ENCODE measurements at places on chromosomes 7 and 10.
A peak's percentile ranks its signal among the peaks of the same experiment; 100 is the strongest.

DNA sequence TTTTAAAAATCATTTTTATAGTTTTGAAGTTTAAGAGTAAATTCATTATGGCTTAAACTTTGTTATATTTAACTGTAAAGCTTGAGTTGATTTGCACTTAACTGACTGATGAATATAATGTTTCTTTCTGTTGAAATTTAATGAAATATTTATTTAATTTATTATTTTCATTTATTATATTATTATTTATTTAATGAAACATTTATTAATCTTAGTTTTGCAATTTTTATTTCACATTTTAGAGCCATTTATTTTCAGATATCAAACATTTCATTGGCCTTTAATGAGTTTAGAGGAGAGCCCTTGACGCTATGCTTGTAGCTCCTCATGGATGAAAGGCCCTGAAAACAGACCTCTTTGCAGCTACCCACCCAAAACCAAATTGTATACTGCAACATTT is 570.0 kb downstream of the LRMDA start:
- no peak for DNase-seq

DNA sequence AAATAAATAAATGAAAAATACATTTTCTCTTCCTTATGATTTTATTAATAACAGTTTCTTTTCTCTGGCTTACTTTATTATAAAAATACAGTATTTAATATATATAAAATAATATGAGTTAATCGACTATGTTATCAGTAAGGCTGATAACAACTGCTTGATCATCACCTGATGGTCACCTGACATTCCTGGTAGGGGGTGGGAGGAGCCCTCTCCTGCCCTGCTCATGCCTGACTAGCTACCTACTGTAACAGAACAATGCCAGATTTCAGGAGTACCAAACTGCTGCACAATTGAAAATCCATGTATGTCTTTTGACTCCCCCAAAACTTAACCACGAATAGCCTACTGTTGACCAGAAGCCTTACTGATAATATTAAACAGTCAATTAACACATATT is 1.3 kb upstream of the APBB1IP start:
- DNase-seq = no peak

DNA sequence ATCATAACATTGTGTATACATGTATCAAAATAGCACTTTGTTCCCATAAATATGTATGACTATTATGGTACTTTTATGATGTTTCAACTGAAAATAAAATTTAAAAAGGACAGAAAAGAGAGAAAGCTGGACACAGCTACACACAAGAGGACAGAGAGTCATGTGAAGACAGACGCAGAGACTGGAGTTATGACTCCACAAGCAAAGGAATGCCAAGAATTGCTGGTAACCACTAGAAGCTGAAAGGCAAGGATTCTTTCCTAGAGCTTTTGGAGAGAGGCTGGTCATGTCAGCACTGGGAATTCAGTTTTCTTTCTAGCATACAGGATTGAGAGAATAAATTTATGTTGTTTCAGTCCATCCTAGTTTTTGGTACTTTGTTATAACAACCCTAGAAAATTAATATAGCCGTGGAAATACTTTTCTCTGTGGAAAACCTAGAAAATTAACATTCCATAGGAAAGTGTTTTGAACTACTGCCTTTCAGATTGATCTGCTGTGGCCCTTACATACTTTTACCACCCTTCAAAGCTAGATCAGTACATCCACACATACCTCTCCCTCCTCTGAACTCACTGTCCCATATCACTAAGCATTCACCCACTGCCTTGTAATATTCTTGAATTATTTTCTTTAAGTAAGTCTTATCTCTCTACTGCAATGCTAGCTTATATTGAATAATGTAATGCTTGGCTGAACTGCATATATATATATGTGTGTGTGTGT is 575.3 kb downstream of the IPMK start:
- no peak for DNase-seq

GRCh38 chr7:83058667-83059066 is 104.0 kb downstream of the PCLO start:
- no peak for DNase-seq

DNA sequence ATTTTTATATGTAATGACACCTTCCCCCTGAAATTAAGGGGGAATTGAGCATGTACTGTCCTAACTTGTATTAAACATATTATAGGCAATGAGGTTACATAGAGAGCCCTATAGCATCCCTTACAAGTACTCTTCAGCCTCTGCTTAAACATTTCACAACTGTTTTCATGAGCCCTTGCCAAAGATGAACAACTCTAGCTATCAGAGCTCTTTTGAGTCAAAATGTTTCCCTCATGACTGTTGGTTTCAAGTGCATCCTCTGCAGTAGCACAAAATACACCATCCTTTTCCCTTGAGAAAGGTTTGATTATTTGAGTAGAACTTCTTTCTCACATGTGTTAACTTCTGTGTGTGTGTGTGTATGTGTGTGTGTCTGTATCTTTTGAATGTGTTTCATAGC is 1157.6 kb upstream of the CELF2 start:
- no peak for DNase-seq

- no peak for DNase-seq
Observed at GRCh38 chr10:102310361-102311024, 65.2 kb downstream of the GBF1 start.

GRCh38 chr7:20786049-20786412 is 655 bp downstream of the SP8 start:
- no peak for DNase-seq

DNA sequence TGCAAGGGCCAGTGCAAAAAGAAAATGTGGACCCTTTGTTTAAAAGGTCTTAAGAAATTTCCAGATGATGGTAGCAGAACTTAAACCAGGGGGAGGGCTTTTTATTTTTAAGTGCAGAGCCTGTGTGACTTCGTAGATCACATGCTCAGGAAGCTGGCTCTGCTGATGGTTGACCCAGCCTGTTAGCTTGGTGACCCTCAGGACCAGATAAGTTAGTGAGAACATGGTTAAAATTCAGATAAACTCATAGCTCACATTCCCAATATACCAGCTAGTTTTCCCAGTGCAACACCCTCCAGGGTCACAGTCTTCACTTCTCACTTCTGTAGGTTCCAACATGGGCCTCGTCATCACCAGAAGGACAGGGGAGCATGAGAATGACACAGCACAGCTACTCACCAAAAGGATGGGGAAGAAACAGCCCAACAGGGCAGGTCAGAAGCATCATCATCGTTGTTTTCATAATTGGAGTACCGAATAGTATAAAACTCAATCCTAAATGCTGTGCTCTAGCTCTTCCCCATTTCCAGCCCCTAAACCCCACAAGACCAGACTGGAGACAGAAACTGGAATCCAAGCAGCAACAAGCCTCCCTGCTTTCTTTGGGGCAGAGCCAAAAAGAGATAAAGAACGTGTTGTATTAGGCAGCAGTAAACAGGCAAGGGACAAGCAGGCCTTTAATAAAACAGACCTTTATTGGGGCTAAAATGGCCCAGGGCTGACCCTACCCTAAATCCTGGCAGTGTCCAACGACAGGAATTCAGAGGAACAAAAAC is 102.2 kb upstream of the ANKRD1 start:
- no peak for DNase-seq

GRCh38 chr7:79308192-79308591 is 145.3 kb downstream of the MAGI2 start:
- DNase-seq = no peak

GRCh38 chr7:102216573-102217314 is 69.9 kb upstream of the SH2B2 start:
- no peak for DNase-seq

DNA sequence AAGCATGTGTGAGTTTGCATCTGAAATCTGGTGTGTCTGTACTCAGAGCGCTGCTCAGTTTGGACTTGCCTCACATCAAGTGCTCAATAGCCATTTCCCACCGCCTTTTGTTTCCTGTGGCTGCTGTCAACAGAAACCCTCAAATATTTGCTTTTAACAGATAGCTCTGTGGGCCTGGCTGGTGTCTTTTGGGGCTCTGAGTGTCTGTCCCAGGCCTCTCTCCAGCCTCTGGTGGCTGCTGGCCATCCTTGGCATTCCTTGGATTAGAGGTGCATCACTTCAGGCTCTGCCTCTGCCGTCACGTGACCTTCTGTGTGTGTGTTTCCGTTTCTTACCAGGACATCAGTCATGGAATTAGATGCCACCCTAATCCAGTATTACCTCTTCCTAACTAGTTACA is 9.3 kb downstream of the YKT6 start:
- no peak for DNase-seq

GRCh38 chr10:87664276-87664701 is 4.6 kb downstream of the PAPSS2 start:
- no peak for DNase-seq

DNA sequence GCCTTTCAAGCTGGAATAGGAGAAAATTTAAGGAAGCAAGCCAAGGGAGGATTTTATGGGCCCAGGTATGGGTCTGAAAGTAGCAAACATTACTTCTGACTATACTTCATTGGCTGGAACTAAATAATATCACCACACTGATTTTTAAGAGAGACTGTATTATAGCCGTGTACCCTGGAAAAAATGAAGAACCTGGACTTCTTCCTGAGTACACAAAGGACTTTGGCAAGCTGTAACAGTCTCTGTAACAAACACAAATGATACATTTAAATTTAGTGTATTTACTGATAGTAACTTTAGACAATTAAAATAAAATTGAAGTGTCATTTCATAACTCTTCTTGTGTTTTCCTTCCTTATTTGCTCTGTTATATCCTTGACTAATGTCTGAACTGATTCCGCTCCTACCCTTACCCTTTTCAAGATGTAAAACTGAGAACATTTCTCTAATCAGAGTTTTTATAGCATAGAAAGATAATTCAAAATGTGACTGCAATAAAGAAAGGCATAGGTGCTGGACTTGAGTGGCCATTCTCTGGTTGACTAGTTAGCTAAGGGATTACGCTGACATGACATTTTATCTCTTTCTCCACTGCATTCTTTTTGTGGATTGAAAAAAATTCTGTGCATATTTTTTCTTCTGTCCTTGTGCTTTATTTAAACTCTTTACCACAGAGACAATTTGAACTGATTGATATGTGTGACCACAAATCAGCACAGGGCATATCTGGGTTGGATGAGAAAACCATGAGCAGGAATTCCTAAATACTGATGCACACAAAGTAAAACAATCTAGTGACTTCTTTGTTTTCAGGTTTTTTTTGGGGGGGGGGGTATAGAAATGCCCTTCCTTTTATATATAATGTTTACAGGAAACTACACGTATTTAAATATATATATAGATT is 349.7 kb downstream of the MDFIC start:
- no peak for DNase-seq

GRCh38 chr7:45401155-45401554 is 173.0 kb upstream of the ADCY1 start:
- no peak for DNase-seq

- DNase-seq = no peak
Observed at GRCh38 chr7:91357379-91357778, 93.1 kb downstream of the FZD1 start.

DNA sequence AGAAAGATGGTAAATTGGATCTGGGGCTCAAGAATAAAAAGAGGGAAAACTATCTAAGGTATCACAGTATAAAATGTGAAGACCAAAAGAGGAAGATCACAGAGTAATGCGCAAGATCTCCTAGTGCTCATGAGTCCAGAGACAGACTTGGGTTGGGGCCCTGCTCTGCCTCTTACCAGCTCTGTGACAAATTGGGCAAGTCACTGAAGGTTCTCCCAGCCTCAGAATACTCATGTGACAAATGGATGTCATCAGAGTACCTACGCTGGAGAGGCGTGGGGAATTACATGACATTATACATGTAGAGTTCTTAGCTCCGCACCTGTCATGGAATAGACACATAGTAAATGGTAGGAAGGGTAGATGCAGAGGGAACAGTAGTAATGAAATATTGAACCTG is 124.4 kb downstream of the DOCK4 start:
- no peak for DNase-seq

GRCh38 chr10:69413221-69413865 is 3.4 kb downstream of the TACR2 start:
- peak; percentile 61 for DNase-seq

GRCh38 chr7:100444311-100445278 is 8.3 kb upstream of the PPP1R35 start:
- DNase-seq = no peak

- no peak for DNase-seq
Observed at GRCh38 chr7:144484445-144484844, 81.0 kb upstream of the NOBOX start.

- peak; percentile 34 for DNase-seq
Observed at GRCh38 chr7:37065779-37066271, 341.5 kb upstream of the AOAH start.

DNA sequence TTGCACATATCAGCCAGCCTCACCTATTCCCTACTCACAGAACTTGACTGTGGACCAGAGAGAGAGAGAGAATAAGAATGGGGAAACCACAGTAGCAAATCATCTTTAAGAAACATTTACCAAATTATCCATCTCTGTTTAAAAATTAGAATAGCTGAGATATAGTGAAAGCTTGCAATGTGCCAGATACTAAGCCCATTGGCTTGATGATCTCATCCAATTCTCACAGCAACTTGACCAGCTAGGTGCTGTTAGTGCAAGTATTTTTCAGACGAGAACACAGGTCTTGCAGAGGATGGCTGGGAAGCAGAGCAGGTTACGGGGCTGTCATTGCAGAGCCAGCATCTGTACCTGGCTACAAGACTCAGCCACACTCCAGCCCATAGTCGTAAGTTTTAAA is 50.9 kb downstream of the KLF6 start:
- DNase-seq = no peak

GRCh38 chr10:73799899-73800559 is 11.4 kb downstream of the NDST2 start:
- no peak for DNase-seq

DNA sequence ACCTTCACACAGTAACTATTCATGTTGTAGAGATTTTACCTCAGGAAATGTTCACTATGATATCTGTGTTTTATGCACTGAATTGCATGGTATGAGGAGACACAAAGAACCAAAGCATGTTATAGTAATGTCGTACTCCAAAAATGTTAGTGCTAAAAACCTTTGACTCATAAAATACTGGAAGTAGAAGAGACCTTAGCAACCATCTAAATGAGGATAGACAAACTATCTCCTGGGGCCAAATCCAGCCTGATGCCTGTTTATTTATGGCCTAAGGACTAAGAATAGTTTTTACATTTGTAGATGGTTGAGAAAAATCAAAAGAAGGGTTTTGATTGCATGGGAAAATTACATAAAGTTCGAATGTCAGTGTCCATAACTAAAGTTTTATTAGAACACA is 535.1 kb downstream of the INHBA start:
- DNase-seq = no peak
